ENCODE measurements at places on chromosomes 7 and 10.

DNA sequence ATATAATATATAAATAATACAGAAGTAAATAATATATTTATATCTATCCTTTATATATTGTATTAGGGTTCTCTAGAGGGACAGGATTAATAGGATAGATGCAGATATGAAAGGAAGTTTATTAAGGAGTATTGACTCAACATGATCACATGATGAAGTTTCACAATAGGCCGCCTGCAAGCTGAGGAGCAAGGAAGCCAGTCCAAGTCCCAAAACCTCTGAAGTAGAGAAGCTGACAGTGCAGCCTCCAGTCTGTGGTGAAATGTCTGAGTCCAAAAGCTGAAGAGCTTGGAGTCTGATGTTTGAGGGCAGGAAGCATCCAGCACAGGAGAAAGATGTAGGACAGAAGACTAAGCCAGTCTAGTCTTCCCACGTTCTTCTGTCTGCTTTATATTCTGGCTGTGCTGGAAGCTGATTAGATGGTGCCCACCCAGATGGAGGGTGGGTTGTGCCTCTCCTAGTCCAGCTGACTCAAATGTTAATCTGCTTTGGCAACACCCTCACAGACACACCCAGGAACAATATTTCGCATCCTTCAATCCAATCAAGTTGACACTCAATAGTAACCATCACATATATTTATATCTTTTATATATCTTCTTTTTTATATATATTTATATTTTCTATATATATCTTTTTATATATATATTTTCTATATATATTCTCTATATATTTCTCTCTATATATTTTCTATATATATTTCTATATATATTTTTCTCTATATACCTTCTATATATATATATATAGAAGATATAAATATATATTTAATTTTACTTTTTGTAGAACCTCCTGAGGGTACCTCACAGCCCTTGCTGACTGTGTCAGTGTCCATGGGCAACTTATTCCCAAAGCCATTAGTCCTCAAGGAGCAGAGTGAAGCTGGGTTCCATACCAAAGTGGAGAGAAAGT, 24.6 kb upstream of the AKR1B10 start:
- H3K27me3 ChIP-seq, result no peaks in the 10 kb centered on the region
- H3K27ac ChIP-seq, result no peak overlapping the region
- no peak for DNase-seq
- H3K4me3 ChIP-seq, result no peak overlapping the region

- H3K36me3 ChIP-seq, result no peaks in the 10 kb centered on the region
- no peak for DNase-seq
- no peak overlapping the region for H3K4me3 ChIP-seq
- H3K27me3 ChIP-seq, result peaks cover 29% of the 10 kb centered on the region
- no peak overlapping the region for H3K27ac ChIP-seq
Observed at GRCh38 chr10:70674560-70675495, 2.5 kb downstream of the ADAMTS14 start.

DNA sequence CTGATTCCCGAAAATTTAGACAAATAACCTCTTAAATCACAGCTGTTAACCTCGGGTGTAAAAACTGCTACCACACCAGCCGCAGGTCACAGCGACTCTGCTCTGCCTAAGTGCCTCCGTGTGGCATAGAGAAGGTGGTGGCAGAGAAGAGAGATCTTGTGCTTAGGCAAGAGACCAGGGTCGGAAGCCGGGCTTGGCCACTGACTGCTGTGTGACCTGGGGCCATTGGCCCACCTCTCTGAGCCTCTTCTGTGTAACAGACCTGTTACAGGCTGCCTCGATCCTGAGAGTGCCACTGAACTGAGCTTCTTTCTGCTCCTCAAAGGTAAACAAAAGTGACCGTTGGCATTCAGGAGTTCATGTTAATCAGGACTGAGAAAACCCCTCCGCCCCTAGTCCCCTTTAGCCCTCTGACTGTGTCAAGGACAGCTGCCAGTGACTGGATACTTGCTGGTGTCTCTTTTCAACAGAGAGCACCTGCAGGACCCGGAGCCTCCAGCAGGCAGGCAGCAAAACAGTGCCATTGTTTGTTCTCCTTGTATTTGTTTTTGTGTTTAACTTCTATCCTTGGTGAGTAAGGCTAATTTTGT, 36.5 kb downstream of the ZMIZ1 start:
- no peak overlapping the region for H3K27ac ChIP-seq
- H3K36me3 ChIP-seq, result no peaks in the 10 kb centered on the region
- no peak overlapping the region for H3K4me3 ChIP-seq
- no peak for DNase-seq

DNA sequence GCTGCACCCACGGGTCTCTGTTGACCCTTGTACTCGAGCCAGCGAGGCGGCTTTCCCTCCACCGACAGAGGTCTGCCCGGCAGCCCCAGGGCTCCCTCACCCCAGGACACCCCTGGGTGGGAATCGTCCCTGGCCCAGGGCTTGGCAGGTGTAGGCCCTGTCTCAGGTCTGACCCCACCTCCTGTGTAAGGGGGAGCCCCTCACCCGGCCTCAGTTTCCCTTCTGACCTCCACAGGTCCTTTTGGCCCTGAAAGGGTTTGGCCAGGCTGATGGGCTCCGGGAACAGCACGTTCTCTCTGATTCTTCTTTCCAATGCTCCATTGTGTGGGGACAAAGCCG, 25.0 kb upstream of the ELFN1 start:
- H3K27ac ChIP-seq, result no peak overlapping the region
- no peak overlapping the region for H3K4me3 ChIP-seq
- DNase-seq, result no peak
- H3K27me3 ChIP-seq, result no peaks in the 10 kb centered on the region
- H3K4me1 ChIP-seq, result no peaks in the 10 kb centered on the region

GRCh38 chr7:100211342-100211780, 8.4 kb upstream of the PVRIG start:
- no peak for DNase-seq
- no peak overlapping the region for H3K4me3 ChIP-seq
- no peaks in the 10 kb centered on the region for H3K36me3 ChIP-seq
- peaks cover 22% of the 10 kb centered on the region for H3K27me3 ChIP-seq
- H3K27ac ChIP-seq, result no peak overlapping the region

DNA sequence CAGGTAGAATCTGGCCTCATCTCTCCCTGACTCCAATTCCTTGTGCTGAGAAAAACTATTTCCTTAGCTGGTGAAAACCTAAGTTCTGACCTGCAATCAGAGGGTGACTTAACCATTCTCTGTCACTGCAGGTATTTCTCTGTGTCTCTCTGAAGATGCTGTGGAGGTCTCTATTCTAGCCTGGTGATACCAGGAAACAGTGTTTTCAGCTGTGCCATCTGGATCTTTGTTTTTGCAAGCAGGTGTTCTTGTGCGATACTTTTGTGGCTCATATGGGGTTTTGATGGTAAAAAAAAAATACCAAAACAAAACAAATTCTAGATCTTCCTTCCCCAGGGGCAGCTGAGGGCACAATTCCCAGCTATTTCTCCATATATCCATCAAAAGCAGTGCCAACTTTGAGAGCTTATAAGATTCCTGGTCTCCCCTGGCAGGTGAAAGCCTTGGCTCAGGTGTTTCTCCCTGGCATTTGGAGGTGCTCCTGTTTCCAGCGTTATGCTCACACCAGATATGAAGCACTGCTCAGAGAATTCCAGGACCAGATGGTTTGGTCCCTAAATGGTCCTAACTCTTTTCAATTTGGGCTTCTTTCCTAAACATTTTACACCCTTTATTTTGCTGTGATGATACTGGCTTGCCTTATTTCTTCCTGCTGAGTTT, 9.9 kb upstream of the NPVF start:
- no peak for DNase-seq
- no peaks in the 10 kb centered on the region for H3K27me3 ChIP-seq
- no peak overlapping the region for H3K27ac ChIP-seq
- H3K4me3 ChIP-seq, result no peak overlapping the region

- no peak for DNase-seq
- no peak overlapping the region for H3K27ac ChIP-seq
- no peak overlapping the region for H3K4me3 ChIP-seq
- no peaks in the 10 kb centered on the region for H3K27me3 ChIP-seq
- H3K36me3 ChIP-seq, result no peaks in the 10 kb centered on the region
Observed at GRCh38 chr10:131876017-131876416, 24.8 kb upstream of the PPP2R2D start.

DNA sequence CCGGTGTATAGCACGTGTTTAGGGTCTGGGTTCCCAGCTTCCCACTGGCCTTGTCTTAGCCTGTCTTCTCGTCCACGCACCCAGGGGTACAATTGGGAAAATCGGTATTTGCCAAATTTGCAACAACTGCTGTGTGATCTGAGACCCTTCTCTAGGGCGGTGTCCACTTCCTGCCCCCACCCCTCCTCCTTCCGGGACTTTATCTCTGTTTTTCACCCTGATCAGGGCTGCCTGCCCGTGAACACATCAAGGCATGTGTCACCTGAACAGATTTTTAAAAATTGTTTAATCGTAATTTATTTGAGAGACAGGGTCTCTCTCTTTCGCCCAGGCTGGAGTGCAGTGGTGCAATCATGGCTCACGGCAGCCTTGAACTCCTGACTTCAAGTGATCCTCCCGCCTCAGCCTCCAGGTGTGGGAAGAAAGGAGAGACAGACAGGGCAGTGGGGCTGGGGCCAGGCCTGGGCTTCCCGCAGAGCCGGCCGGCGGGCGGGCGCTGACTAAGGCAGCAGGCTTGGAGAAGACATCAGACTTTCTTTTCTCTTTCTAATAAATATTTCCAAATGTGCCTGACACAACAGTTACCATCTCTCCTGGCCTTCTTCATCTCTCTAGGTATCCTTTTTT, 27.5 kb downstream of the ELFN1 start:
- no peaks in the 10 kb centered on the region for H3K4me1 ChIP-seq
- no peak overlapping the region for H3K4me3 ChIP-seq
- H3K27ac ChIP-seq, result no peak overlapping the region
- no peaks in the 10 kb centered on the region for H3K27me3 ChIP-seq
- H3K36me3 ChIP-seq, result no peaks in the 10 kb centered on the region

- no peaks in the 10 kb centered on the region for H3K36me3 ChIP-seq
- DNase-seq, result no peak
Observed at GRCh38 chr7:3722396-3722922, 421.4 kb downstream of the SDK1 start.

- no peak overlapping the region for H3K27ac ChIP-seq
- no peaks in the 10 kb centered on the region for H3K27me3 ChIP-seq
- no peaks in the 10 kb centered on the region for H3K36me3 ChIP-seq
- no peaks in the 10 kb centered on the region for H3K4me1 ChIP-seq
- H3K4me3 ChIP-seq, result no peak overlapping the region
- DNase-seq, result no peak
Observed at GRCh38 chr7:78955329-78955728, 498.1 kb downstream of the MAGI2 start.

GRCh38 chr7:132919771-132920170, 162.1 kb downstream of the CHCHD3 start:
- H3K27ac ChIP-seq, result no peak overlapping the region
- no peaks in the 10 kb centered on the region for H3K4me1 ChIP-seq
- H3K36me3 ChIP-seq, result no peaks in the 10 kb centered on the region

GRCh38 chr7:22726907-22727713, at the start of gene IL6:
TSS of gene IL6 (plus strand) at chr7:22727200. CDS start at chr7:22727263, 63 bp downstream.
- H3K36me3 ChIP-seq, result peaks cover 5% of the 10 kb centered on the region
- peak within 1 kb of the TSS; percentile 93 for H3K27ac ChIP-seq
- DNase-seq, result peak; percentile 91
- H3K4me1 ChIP-seq, result peaks cover 51% of the 10 kb centered on the region
- no peaks in the 10 kb centered on the region for H3K27me3 ChIP-seq
- H3K4me3 ChIP-seq, result peak within 1 kb of the TSS; percentile 21

GRCh38 chr7:93203496-93203895, 22.8 kb downstream of the HEPACAM2 start:
- H3K27me3 ChIP-seq, result peaks cover 2% of the 10 kb centered on the region
- H3K4me3 ChIP-seq, result no peak overlapping the region
- DNase-seq, result no peak
- no peaks in the 10 kb centered on the region for H3K4me1 ChIP-seq

DNA sequence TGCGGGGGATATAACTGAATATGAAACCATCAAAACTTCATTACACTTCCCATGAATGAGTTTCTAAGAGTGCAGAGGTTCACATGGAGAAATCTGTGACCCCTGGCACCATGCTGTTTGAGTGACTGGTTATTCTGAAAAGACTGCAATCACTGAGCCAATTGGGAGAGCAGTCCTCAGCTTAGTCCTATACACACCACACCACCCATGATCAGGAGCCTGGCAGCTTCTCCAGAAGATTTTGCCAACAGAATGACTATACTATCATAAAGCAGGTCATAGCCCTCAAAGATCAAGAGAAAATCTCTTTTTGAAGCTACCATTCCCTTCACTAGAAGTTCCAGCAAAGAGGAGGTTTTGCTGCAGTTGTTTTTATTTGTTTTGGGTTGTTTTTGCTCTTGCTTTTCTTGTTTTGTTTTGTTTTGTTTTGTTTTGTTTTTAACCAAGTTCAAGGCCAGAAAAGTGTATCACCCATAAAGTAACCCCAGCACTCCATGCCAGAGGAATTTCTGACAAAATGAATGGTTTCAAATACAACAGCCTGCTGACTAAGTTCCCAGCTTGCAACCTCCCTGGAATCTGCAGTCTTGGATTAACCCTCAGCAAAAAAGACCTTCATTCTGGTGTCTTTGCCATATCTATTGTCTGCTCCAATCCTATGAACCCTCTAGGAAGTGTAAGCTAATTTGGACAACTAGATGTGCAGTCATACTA, 19.7 kb upstream of the HGF start:
- no peak overlapping the region for H3K4me3 ChIP-seq
- H3K27me3 ChIP-seq, result no peaks in the 10 kb centered on the region
- H3K4me1 ChIP-seq, result no peaks in the 10 kb centered on the region
- no peaks in the 10 kb centered on the region for H3K36me3 ChIP-seq

GRCh38 chr10:133024704-133025557, 62.8 kb upstream of the ADGRA1 start:
- H3K36me3 ChIP-seq, result no peaks in the 10 kb centered on the region
- H3K4me1 ChIP-seq, result no peaks in the 10 kb centered on the region
- no peak overlapping the region for H3K27ac ChIP-seq
- DNase-seq, result no peak
- no peaks in the 10 kb centered on the region for H3K27me3 ChIP-seq
- no peak overlapping the region for H3K4me3 ChIP-seq

- H3K27me3 ChIP-seq, result no peaks in the 10 kb centered on the region
- peak overlapping the region; percentile 49 for H3K27ac ChIP-seq
- no peak overlapping the region for H3K4me3 ChIP-seq
- peak; percentile 69 for DNase-seq
Observed at GRCh38 chr7:107147464-107148393, 21.1 kb upstream of the HBP1 start.

DNA sequence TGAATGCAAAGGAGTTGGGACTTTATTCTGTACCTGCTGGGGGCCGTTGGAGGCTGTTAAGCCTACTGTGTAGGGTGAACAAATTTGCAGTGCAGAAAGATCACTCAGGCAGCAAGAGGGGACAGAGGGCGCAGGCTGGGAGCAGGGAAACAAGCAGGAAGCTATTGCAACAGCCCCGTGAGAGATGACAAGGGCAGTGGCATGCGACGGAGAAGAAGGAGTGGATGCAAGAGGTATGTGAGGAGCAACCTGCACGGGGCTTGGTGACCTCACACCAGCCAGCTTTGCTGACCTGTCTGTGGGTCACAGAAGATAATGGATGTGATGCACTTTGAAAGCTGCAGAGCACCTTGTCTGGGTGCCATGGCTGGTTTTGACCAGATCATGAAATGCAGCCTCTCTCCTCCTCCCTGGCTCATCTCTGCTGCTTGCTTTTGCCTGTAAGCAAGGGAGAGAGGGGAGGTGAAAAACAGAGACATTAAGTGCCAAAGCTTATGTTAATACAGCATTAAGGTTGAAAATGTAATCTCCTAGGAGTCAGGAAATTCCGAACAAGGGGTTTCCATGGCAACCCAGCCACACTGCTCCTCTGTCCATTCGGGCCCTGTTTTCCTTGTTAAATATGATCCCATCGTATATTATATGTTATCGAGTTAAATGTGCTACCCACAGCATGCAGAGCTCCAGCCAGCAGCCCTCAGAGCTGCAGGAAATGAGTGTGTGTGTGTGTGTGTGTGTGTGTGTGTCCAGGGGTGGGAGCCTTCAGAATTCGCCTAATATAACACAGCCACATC, 314.3 kb upstream of the ZMIZ1 start:
- H3K27me3 ChIP-seq, result peaks cover 7% of the 10 kb centered on the region
- H3K4me1 ChIP-seq, result peaks cover 34% of the 10 kb centered on the region
- no peak overlapping the region for H3K4me3 ChIP-seq
- H3K27ac ChIP-seq, result no peak overlapping the region
- H3K36me3 ChIP-seq, result no peaks in the 10 kb centered on the region

All from endothelial cell of umbilical vein (primary cell).